ENCODE measurements at places on chromosomes 6 and 20.

GRCh38 chr6:155154158-155154830 is 109.5 kb upstream of the CLDN20 start:
- no peak for DNase-seq

DNA sequence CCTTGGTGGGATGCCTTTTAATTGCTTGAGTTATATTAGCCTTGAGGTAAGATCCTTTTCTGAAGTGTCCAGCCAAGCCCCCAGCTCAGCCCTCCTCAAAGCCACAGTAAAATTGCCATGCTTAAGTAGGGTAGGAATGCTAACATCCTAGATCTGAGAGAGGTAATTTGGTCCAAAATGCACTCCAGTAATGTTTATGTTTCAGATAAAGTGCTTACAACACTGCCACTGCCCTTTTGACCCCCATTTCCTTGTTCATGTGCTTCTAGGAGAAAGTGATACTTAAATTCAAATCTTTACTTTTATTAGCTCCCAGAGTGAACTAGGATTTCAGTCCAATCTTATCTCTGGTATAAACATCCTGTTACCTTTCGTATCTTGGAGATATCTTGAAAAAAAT is 318.0 kb downstream of the BMP2 start:
- no peak for DNase-seq

GRCh38 chr6:100454551-100455229 is 10.0 kb downstream of the SIM1 start:
- no peak for DNase-seq

DNA sequence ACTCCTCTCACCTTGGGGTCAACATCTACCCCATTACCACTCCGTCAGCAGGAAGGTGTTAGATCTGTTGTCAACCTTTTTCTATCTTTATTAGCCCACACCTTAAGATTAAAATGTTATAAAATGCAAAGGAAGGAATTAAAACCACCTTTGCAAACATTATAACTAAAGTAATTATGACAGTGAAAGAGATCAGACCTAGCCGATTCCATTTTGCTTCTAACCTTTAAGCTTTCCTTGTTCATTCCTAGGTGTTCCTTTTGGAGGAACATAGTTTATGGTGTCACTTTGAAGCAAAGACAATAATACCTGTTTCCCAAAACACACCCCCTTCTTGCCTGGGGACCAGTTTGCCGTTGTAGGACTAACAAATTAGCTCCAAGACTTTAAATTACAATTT is 1223.0 kb upstream of the ADGRB3 start:
- DNase-seq = no peak

DNA sequence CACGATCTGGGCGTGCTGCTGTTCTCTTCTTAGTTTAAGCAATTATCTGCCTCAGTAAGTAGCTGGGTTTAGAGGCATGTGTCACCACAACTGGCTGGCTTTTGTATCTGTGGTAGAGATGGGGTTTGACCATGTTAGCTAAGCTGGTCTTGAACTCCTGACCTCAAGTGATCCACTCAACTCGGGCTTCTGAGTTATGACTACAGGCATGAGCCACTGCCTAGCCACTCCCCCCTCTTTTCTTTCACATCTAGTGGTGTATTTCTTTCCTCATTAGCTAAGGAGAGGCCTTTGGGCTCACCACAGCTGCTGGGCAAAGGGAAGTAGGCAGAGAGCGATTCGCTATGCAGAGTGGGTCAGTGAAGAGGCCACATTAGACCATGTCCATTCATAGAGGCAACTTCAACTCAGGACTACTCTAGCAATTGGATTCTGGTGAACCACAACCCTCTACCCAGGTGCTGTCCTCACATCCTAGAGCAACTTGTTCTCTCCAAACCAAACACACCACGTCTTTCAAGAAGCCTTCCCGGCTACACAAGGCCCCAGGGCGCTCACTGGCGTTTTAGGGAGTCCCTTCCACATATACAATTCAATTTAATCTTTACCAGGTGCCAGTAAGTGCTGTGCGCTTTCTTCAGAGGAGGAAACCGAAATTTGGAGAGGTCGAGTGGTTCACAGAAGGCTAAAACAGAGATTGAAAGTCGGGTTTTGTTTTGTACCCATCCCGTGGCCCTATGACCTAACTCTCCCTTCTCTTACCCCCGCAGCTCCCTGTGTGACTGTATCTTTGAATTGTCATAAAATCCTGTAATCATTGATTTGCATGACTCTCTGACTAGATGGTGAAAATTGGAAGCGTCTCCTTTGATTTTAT is 26.5 kb upstream of the GFOD1 start:
- no peak for DNase-seq

- DNase-seq = no peak
Measured at GRCh38 chr6:45599053-45599452, 221.3 kb upstream of the SUPT3H start.

- no peak for DNase-seq
Measured at GRCh38 chr20:44849703-44850102, 35.8 kb upstream of the YWHAB start.

GRCh38 chr6:112030961-112031660 is 22.8 kb upstream of the CCN6 start:
- no peak for DNase-seq

- DNase-seq = no peak
Measured at GRCh38 chr20:36856691-36857635, 19.0 kb upstream of the TLDC2 start.

DNA sequence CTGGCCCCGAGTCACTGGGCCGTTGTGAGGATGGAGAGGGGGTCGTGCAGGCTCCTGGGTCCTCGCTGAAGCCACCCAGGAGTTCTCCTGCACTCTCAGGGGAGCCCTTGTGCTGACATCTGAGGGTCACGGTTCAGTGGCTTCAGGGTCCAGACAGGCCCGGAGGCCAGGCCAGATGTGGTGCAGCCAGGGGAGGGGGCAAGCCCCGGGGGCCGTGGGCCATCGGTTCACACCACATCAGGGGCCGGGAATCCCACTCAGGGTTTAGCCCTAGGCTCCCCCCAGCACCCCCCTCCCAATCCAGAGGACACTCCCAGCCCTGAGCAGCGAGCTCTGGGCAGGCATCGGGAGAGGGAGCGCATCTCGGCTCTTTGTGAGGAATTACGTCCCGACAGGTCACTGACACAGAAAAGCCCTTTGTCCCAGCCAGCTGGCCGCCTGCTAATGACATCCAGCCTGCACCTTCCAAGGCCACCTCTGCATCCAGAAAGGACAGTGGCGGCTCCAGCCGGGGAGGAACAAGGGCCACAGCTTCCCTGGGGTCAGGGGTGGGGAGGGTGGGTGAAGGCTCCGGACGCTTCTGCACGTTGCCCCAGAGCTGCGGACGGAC is 6.4 kb upstream of the CHRNA4 start:
- no peak for DNase-seq

DNA sequence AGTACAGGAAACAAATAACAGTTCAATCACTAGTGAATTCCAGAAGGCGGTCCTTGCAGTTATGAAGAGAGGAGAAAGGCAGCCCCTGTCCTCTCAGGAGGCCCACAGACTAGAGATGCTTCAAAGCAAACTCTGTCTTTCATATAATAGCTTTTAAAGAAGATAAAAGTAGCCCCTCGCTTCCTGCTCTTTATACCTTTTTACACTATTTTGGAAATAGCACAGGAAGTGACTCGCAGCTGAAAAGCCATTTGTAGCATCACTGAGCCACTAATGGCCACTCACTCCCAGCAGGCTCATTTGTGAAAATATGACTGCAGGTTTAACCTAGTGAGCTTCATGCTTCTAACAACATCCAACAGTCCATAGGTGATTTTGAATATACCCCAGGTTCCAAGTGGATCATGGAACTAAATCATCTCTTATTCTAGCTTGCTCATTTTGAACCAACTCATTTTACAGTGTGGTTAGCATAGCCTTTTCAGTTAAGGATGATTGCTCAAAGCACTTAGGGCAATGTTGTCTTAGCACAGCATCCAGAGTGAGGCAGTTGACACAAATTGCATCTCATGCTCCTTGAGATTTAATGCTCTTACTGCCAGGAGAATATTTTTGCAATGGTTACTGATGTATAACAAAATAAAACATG is 136.0 kb upstream of the NRSN1 start:
- no peak for DNase-seq

- peak; percentile 31 for DNase-seq
Measured at GRCh38 chr20:35767683-35768481, 3.9 kb upstream of the PHF20 start.

DNA sequence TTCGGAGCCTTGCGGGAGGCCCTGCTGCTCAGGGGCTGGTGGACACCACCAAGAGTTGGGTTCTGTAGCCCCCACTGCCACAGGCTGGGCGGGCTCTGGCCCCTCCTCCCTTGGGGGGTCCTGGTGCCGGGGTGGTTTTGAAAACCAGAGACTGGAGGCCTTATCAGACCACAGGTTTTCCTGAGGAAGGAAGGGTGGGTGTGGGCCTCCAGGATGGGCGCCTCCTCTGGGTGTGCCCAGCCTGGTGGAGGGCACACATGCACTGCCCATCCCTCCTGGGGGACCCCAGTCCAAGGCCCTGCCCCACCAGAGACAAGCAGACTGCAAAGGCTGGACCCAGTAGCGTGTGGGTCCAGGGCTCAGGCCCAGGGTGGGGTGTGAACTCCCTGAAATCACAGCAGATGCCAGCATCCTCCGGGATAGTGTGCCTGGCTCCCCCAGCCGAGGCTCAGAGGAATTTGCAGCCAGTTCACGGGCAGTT is 13.5 kb upstream of the ZBTB46 start:
- no peak for DNase-seq

- no peak for DNase-seq
Measured at GRCh38 chr20:35578469-35578868, 36.6 kb downstream of the ERGIC3 start.
